ENCODE measurements at places on chromosomes 7 and 10.

GRCh38 chr7:107857541-107857912 is 33.5 kb upstream of the DLD start:
- no peak for DNase-seq

- no peak for DNase-seq
Observed at GRCh38 chr7:73871163-73872011, 10.4 kb downstream of the TMEM270 start.

- DNase-seq, result peak; percentile 24
Observed at GRCh38 chr7:149879766-149880637, 6.2 kb downstream of the ATP6V0E2 start.

GRCh38 chr10:72525277-72525676 is 100.6 kb downstream of the MICU1 start:
- no peak for DNase-seq

DNA sequence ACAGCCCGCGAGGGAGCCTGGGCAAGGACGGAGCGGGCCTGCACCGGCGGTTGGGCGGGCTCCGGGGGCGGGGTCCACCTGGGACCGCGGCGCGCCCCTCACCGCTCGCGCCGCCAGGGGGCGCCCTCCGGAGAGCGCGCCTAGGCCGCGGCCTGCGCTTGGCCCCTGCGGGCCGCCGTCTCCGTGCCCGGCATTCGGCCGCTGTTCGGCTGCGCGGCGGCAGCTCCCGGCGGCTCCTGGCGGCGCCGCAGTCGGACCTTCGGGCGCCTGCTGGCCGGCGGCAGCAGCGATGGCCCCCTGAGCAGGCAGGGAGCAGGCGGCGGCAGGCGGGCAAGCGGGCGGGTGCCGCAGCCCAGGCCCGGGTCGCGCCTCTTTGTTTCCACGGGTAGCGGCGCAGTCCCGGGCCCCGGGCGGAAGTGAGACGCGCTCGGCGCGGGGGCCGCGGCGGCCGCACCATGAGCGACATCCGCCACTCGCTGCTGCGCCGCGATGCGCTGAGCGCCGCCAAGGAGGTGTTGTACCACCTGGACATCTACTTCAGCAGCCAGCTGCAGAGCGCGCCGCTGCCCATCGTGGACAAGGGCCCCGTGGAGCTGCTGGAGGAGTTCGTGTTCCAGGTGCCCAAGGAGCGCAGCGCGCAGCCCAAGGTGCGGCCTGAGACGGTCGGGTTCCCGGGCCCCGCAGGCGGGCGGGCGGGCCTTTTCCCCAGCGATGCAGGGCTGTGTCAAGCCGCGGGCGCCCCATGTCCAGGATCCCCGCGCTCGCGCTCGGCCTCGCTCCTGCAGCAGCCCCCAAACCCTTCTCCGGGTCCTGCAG is at the start of gene INTS15:
INTS15 (plus strand) TSS at position 193 of the 816 bp plus-strand sequence; CDS start at position 456, 263 bp downstream.
- DNase-seq, result peak; percentile 89

DNA sequence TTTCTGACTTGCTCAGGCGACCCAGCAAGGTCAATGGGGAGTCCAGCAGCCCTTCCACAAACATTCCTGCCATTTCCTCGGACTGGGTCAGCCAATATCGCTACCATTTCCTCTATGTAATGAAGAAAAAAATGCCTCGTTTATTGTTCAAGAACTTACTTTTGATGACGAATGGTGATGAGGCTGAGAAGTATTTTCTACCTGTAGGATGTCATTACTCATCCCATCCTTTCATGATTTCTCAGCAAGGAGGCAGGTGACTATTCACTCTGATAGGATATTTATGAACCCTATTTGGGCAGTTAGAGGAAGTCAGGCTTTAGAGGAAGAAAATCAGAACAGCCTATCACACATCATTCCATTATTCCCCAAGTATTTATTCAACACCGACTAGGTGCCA is 178.6 kb downstream of the FANK1 start:
- DNase-seq, result no peak

DNA sequence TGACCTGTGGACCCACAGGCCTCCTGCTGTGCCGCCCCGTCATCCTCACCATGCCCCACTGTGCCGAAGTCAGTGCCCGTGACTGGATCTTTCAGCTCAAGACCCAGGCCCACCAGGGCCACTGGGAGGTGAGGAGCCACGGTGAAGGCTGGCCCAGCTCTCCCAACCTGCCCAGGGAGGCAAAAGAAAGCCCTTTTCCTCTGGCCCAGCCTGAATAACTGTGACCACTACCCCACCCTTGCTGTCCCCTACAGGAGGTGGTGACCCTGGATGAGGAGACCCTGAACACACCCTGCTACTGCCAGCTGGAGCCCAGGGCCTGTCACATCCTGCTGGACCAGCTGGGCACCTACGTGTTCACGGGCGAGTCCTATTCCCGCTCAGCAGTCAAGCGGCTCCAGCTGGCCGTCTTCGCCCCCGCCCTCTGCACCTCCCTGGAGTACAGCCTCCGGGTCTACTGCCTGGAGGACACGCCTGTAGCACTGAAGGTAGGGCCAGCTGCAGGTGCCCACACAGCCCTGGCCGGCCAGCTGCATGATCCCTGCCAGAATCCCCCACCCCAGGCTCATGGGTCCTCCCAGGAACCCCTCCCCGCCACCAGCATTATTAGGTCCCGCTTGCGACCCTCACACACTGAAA is 25.5 kb upstream of the SLC29A3 start:
- DNase-seq, result no peak

DNA sequence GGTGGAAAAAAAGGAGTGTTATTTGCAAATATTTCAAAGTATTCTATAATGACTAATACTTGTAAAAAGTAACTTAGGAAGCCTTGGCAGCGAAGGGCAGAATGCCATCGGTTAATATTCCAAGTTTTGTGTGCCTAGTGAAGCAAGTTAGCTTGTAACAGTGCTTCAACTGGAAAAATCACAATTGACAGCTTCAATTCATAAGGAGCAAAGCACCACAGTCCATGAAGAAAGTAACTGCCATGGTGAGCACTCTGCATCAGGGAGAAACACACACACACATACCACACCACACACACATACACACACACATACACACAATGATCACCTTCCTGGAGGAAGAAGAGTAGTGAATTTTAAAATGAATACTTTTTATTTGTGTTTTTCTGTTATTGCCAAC is 298.3 kb downstream of the CNTNAP2 start:
- no peak for DNase-seq

DNA sequence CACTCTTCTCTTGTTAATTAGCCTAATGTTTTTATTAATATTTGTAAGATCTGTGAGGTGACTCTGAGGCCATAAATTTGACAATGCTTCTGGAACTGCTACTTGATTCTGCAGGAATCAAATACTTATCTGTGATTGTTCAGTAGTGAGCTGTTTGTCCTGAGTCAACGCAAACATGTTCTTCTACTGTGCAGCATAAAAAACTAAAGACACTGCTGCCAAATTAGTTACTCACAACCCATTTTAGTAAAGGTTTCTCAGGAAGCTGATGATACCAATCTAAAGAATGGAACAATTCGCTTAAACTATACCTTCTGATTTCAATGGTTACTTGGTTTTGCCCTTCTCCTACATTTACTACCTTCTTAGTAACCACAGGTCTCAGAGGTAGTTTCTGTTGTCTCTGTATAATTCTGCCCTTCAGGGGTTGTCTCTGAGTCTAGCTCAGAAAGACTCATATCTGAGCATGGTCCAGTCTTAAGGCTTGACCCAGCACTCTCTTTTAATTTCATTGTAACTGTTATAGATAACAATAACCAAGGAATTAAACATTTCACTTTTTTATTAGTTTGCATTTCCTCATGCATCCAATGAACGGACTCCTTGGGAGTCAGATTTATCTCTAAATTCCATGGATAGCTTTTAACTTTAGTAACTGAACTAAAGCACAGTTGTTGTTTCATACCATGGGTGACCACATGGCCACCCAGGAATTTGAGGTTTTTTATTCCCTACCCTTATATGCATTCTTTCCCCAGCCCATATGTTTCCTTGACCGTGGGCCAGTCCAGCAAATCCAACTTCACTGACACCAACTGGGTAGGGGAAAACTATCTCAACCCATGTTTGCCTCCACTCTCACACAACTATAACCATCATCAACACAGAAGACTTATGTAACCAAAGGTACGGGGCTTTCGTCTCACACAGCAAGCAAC is 309.5 kb upstream of the TEX47 start:
- no peak for DNase-seq

DNA sequence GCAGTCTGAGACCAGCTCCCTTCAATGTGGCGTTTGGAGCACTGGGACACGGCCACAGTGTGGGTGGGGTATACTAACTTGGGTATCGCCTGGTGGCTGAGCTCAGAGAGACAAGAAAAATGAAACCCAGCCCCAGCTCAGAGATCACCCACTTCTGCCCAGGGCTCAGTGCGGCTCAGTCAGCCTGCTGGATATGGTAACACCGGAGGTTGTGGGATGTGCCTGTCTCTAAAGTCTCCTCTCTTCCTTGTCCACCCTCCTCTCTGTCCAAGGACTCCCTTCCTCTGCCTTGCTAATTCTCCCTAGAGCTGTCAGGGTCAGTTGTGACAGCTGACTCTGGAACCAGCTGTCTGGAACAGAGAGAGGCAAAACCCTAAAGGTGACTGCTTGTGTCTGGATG is 149.1 kb downstream of the PTPN20 start:
- DNase-seq, result no peak

- no peak for DNase-seq
Observed at GRCh38 chr10:6953271-6953801, 373.3 kb upstream of the PRKCQ start.

- no peak for DNase-seq
Observed at GRCh38 chr7:36742911-36743775, 18.8 kb upstream of the AOAH start.

DNA sequence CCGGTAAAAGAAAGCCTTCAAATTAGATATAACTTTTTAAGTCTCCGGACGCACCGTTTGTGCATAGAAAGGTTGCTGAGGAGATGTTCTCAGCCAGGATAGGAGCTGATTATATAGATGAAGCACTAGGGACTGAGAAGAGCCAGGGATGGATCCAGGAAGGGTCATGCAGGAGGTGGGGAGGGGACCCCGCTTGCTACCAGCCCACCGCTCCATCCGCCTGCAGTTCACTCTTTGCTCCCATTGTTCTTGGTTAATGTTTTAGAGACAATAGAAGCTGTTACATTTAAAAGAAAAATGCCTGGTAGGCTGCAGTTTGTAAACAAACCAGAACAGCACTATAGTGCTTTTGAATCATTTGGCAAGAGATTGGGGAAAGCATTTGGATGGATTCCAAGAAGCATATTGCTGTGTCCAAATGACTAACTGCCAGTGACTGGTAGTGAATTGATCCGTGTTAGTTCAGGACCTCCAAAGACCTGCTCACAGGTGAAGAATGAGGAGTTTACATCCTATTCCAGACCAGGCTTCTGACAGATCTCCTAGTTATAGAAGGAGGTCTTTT is 175.9 kb upstream of the TAC1 start:
- no peak for DNase-seq

- no peak for DNase-seq
Observed at GRCh38 chr7:20241194-20241910, 24.2 kb upstream of the MACC1 start.

DNA sequence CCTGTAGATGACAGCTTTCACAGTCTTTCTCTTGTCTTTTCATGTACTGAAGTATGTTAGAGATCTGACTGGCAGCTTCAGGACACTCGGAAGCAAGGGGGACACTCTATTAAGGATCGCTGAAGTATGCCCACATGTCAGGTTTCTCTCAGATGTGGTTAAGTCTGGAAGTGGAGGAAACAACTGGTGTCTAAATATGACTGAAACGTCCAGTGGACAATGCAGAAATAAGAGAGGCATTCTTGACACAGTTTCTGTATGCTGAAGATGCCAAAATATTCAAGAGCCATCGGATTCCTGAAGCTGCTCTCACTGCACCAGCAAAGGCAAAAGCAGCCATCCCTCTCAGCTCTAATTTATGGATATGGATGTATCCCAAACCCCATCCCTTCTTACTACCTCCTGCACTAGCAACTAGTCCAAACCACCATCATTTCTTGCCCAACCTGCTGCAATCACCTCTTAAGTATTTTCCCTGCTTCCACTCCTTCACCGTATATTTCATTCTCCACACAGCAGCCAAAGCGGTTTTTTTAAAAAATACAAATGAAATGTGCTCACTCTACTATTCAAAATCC is 113.4 kb downstream of the REEP3 start:
- DNase-seq, result no peak

- DNase-seq, result no peak
Observed at GRCh38 chr10:60192946-60193345, 196.7 kb downstream of the ANK3 start.

DNA sequence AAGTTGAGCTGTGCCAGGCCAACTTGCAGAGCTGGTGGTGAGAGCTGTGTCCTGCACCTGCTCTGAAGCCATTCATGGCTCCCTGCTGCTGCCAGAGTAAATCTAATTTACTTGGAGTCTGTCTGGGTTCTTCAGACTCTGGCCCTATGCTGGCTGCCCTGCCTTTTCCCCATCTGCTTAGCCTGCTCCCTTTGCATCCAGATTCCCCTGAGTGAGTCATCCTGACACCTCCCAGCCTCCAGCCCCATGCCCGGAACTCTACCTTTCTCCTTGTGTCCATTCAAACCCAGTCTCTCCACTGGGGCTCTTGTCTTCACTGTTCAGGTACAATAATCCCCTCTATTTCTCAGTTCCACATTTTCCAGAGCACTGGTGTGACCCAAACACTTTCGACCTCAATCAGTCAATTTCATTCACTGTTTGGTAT is 434.4 kb upstream of the ZMIZ1 start:
- DNase-seq, result no peak

DNA sequence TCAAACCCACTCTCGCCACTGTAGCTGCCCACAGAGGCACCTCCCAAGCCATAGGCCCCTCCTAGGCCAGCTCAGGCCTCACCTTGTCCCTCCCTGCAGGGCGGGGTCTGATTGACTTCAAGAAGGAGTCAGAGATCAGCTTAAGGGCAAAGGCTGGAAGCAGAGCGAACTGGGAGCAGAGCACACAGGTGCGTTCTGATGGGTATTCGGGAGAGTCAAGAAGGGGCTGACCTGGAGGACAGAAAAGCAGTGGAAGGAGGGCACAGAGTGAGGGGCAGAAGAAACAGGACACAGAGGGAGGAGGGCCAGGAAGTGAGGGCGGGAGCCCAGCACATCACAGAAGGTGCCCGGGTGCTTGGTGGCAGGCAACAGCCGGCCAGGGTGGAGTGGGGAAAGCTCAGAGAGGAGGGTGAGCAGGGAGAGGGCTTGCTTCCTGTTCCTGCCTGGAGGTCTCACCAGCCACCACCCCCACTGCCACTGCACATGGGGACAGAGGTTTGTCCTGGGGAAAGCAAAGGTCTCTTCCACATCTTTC is at the start of gene AOC1:
AOC1 (plus strand) TSS at position 147 of the 535 bp plus-strand sequence. CDS start 3,954 bp downstream, outside the sequence.
- DNase-seq, result peak; percentile 44

- no peak for DNase-seq
Observed at GRCh38 chr10:53102424-53102823, 329.8 kb upstream of the MBL2 start.

DNA sequence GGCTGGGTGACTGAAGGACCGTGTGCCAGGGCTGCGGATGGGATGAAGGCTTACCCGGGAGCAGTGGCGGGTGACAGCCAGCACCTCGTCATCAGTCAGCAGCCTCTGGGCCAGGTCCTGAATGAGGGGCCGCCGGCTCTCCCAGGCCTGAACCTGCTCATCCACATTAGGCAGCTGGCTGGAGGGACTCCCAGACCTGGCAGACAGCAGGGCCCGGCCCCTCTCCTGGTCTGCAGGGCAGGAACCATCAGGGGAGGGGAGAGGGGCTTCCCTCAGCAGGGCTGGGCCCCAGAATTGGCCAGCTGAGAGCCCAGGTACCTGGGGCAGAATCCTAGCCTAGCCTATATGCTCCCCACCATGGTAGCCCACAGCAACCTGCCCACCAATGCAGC is 15.4 kb downstream of the PDZD7 start:
- no peak for DNase-seq

- peak; percentile 88 for DNase-seq
Observed at GRCh38 chr10:99532687-99533495, at the start of gene NKX2-3. TSS of gene NKX2-3 (plus strand) at chr10:99532942. CDS start at chr10:99533132, 190 bp downstream.

Data from ecto neural progenitor cell (in vitro differentiated cells).